ENCODE measurements at places on chromosomes 7 and 10.

- DNase-seq, result no peak
Observed at GRCh38 chr10:13700473-13701144, 113.8 kb downstream of the PRPF18 start.

GRCh38 chr7:7496311-7496710 is 39.4 kb downstream of the COL28A1 start:
- DNase-seq, result no peak

DNA sequence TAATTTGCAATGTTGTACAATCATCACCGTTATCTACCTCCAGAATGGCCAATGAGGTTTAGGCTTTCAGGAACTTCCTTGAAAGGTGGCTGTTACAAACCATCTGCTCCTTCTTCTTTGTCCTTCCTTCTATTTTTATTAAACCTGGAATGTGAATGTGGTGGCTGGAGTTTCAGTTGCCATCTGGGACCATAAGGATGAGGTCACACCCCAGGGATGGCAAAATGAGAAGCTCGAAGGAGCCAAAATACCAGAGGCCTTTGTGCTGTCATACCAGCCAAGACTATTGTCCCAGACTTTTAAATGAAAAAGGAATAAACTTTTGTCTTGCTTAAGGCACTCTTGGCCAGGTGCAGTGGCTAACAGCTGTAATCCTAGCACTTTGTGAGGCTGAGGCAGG is 30.9 kb upstream of the LMTK2 start:
- DNase-seq, result no peak

DNA sequence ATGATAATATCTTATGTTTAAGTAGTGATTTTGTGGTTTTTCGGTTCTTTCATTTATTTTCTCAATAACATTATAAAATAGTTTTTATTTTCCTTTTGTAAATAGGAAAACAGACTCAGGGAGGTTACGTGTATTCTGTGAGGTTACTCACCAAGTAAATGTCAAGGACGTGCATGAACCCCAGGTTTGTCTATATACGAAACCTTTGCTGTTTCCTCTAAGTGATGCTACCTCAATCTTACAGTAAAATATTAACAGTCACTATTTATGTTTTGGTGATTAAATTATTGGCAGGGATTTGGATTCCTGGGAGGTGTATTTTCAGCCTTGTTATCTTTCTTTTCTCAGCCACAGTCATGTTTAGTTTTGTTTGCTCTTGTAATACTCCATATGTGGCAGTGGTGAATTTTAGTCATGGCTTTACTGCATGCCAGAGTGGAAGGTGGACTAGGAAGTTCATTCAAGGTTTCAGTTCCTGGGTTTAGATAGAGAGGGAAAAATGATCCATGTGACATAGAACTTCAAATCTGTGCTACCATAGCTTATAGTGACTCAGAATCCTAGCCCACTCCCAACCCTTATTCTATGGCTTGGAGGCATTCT is 139.9 kb downstream of the ARL4A start:
- no peak for DNase-seq

DNA sequence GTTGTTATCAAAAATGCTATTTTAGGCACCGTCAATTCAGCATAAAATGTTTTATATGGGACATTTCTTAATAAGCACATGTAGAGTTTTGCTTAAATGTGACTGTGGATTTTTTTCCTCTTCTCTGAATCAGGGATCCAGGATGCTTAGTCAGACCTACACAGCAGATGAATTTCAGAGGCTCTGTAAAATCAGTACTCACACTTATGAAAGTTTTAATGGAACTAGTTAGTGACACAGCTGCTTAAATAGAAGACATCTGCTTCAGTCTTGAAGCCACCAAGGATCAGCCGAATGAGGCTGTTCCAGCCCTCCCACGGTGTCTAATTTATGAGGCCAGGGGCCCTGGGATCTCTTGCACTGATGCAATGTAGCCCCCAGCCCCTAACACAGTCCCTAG is 136.0 kb downstream of the MYOF start:
- no peak for DNase-seq

GRCh38 chr7:40324914-40325313 is 190.1 kb downstream of the SUGCT start:
- DNase-seq, result no peak
